ENCODE measurements at places on chromosomes 12 and 14. TPM values are rescaled to one million over a fixed set of nuclear protein-coding genes. Genes with fewer than 3 reads are reported as not detected.

LTBP2 gene
- total RNA-seq = 210 TPM

TDP1 gene
- 15.0 TPM for total RNA-seq

- H3K4me1 ChIP-seq = no peaks in the 10 kb centered on the region
- no peaks in the 10 kb centered on the region for H3K27me3 ChIP-seq
- DNase-seq = no peak
- H3K27ac ChIP-seq = no peak overlapping the region
Measured at GRCh38 chr14:69204753-69205152, 13.5 kb downstream of the EXD2 start.

DNA sequence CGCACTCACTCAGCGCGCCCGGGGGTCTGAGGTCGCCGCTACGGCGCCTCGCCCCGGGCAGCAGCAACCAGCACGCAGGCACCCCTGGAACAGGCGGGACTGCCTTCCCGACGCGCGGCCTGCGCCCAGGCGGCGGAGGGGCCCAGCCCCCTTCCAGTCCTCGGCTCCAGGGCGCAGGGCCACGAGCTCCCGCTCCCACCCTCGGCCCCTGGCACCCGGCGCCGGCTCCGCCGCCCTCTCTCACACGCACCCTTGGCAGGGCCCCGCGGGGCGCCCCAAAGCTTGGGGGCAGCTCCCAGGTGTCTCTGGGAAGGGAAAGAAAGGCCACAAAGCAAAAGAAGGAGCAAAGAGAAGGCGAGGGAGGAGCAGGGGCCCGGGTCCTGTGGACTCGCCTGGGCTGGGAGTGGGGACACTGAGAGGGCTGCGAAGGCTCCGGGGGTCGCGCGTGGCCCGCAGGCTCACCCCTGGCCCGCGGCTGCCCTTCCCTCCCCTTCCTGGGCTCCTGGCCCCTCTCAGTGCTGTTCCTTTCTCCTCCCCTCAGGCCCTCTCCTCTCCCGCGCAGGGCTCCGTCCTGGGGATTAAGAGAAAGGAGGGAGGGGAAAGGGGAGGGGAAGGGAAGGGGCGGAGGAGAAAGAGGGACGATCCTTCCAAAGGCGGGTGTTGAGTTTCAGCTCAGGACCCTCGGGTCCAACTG lies 907 bp upstream of the EFS start:
- no peak overlapping the region for H3K27ac ChIP-seq
- peaks cover 5% of the 10 kb centered on the region for H3K36me3 ChIP-seq
- DNase-seq = no peak

DNA sequence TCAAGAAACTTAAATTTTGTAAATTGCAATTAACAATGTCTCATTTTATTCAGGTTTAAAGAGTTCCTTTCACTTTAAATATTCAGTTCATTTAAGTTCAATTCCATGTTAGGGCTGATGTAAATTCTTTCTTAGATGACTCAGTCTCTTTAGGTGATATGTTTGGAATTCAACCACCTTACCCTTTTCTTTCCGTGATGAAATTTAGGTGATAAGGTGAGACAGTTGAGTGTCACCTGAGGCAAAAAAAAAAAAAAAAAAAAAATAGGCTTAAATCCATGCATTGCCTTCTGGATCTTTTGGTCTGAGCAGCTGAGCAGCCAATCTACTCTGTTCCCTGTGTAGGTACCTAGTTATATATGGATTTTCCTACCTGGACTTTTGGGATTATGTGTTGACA lies 299.5 kb downstream of the DAD1 start:
- H3K27me3 ChIP-seq = no peaks in the 10 kb centered on the region
- no peak overlapping the region for H3K27ac ChIP-seq

DNA sequence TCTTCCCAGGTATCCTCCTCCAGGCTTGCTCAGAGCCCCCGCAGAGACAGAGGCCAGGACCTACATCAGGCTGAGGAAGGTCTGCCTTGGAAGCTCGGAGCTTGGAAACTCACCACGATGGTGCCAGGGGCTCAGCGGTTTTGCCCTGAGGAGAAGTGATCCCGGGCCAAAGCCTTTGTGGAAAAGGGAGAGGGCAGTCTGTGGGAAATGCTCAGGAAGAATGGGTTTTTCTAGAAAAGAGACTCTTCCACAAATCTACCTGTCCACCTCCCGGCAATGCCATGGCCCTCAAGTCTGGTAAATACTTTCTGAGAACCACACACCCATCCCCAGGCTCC lies 8.0 kb downstream of the KRT2 start:
- H3K4me1 ChIP-seq = no peaks in the 10 kb centered on the region
- no peak overlapping the region for H3K27ac ChIP-seq
- H3K36me3 ChIP-seq = no peaks in the 10 kb centered on the region
- peaks cover 63% of the 10 kb centered on the region for H3K27me3 ChIP-seq
- no peak overlapping the region for H3K4me3 ChIP-seq

DNA sequence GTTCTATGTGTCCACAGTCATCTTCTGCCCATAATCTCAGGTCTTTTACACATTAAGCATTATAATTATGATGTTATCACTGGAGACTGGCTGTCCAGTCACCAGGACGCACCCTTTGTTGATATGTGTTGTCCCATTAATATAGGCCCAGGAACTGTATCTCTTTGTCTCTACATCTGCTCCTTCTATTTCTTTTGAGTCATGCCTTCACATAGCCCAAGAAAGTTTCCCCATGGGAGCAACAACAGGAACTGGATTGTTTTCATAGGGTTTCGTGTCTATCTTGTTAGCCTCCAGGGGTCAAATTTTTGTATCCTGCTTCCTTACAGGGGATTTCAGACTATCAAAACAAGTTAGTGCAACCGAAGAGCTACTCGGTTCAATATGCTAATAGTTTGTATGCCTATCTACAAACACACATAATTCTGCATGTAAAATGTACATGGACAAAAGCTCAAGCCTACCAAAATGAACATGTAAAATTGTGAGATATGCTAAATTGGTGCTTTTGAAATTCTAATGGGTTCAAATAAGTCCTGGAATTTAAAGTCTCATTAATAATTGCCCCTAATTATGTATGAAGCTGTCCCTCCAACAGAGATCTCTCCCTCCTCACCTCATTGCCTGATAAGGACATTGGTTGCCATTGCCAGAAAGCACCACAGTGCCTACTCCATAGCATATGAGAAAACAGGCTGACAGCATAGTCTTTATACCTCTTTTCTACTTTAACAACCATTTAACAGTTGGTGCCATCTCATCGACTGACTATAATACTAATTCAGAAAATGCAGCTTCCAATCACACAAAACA lies 99.8 kb upstream of the DIO2 start:
- H3K4me1 ChIP-seq = peaks cover 30% of the 10 kb centered on the region
- no peaks in the 10 kb centered on the region for H3K27me3 ChIP-seq
- H3K36me3 ChIP-seq = peaks cover 3% of the 10 kb centered on the region
- no peak for DNase-seq

- H3K27me3 ChIP-seq = peaks cover 25% of the 10 kb centered on the region
- H3K4me3 ChIP-seq = no peak overlapping the region
- H3K36me3 ChIP-seq = no peaks in the 10 kb centered on the region
- no peaks in the 10 kb centered on the region for H3K4me1 ChIP-seq
Measured at GRCh38 chr12:66176105-66176900, 6.5 kb upstream of the TMBIM4 start.

- peaks cover 6% of the 10 kb centered on the region for H3K4me1 ChIP-seq
- no peaks in the 10 kb centered on the region for H3K27me3 ChIP-seq
- no peak overlapping the region for H3K27ac ChIP-seq
- DNase-seq = no peak
- no peaks in the 10 kb centered on the region for H3K36me3 ChIP-seq
- no peak overlapping the region for H3K4me3 ChIP-seq
Measured at GRCh38 chr12:8554451-8555195, 13.9 kb upstream of the CLEC4E start.
